ENCODE measurements at places on chromosomes 6 and 20. TPM values are rescaled to one million over a fixed set of nuclear protein-coding genes. Genes with fewer than 3 reads are reported as not detected.
A peak's percentile ranks its signal among the peaks of the same experiment; 100 is the strongest.

- H3K27ac ChIP-seq, result no peak overlapping the region
- no peak for DNase-seq
- no peaks in the 10 kb centered on the region for H3K4me1 ChIP-seq
- no peak overlapping the region for H3K4me3 ChIP-seq
Measured at GRCh38 chr6:162056745-162057144, 670.8 kb downstream of the PRKN start.

DNA sequence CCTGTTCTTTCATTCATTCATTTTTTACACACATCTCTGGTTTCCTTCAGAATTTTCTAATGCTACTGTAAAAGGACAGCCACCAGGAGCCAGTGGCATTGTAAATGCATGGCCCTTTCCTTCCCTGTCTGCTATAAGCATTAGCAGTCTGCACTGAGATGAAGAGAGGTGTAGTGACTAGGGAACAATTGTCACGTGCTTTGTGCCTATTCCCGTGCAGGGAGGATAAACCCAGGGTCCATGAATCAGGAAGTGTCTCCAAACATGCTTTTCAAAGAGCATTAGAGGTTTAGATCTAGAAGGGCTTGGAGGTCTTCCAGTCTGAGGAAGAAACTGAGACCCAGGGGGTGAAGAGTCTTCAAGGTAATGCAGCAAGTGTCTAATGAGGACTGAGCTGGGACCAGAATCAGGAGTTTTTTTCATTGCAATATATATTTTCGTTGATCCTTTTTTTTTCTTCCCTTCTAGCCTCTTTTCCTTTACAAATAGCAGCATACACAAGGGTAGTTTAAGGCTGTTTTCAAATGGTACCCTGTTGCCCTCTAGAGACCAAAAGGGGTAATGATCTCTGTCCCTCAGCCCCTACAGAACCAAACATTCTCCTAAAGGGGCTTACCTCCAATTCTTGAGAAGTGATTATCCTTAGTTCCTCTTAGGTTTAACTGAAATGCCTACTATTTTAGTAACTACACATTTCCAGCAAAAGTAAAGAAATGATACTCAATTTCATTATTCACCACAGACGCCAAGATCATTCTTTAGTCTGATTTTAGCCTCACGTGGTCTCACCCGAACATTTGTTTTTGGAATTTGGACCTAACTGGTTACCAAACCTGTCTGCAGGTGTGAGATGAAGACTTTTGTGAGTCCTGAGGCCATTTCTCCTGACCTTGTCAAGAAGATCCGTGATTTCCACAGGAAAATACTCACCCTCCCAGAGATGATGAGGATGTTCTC is 6.6 kb downstream of the TRIM15 start:
- peak; percentile 63 for DNase-seq
- peaks cover 37% of the 10 kb centered on the region for H3K27me3 ChIP-seq
- H3K36me3 ChIP-seq, result no peaks in the 10 kb centered on the region

DNA sequence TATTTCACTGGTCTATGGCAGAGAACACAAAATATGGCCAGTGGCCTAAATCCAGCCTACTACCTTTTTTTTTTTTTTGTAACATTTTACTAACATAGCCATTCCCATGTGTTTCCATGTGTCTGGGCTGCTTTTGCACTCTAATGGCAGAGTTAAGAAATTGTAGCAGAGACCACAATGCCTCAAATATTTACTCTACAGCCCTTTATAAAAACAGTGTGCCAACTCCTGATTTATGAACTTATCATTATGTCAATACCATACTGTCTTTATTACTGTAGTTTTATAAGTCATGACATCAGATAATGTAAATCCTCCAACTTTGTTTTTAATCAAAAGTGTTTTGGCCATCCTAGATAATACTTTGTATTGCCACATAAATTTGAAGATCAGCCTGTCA is 27.4 kb upstream of the CAP2 start:
- no peak for DNase-seq
- no peaks in the 10 kb centered on the region for H3K27me3 ChIP-seq
- no peaks in the 10 kb centered on the region for H3K4me1 ChIP-seq
- H3K36me3 ChIP-seq, result no peaks in the 10 kb centered on the region
- no peak overlapping the region for H3K4me3 ChIP-seq

- DNase-seq, result no peak
- no peaks in the 10 kb centered on the region for H3K4me1 ChIP-seq
- no peaks in the 10 kb centered on the region for H3K36me3 ChIP-seq
- H3K27ac ChIP-seq, result no peak overlapping the region
Measured at GRCh38 chr6:42236030-42236429, 18.4 kb upstream of the MRPS10 start.

- no peak overlapping the region for H3K27ac ChIP-seq
- H3K27me3 ChIP-seq, result no peaks in the 10 kb centered on the region
Measured at GRCh38 chr6:128763599-128764300, 119.2 kb upstream of the LAMA2 start.

GRCh38 chr20:45646875-45647274 is 15.8 kb upstream of the WFDC9 start:
- H3K27ac ChIP-seq, result no peak overlapping the region
- DNase-seq, result no peak
- no peaks in the 10 kb centered on the region for H3K4me1 ChIP-seq
- no peak overlapping the region for H3K4me3 ChIP-seq
- no peaks in the 10 kb centered on the region for H3K27me3 ChIP-seq

GRCh38 chr20:21125849-21126580 is at the start of gene KIZ:
TSS of gene KIZ (plus strand) at chr20:21126082. CDS start at chr20:21126116, 34 bp downstream.
- H3K27ac ChIP-seq, result peak within 1 kb of the TSS; percentile 63
- H3K4me3 ChIP-seq, result peak within 1 kb of the TSS; percentile 76
- peaks cover 16% of the 10 kb centered on the region for H3K4me1 ChIP-seq
- peak; percentile 97 for DNase-seq

DNA sequence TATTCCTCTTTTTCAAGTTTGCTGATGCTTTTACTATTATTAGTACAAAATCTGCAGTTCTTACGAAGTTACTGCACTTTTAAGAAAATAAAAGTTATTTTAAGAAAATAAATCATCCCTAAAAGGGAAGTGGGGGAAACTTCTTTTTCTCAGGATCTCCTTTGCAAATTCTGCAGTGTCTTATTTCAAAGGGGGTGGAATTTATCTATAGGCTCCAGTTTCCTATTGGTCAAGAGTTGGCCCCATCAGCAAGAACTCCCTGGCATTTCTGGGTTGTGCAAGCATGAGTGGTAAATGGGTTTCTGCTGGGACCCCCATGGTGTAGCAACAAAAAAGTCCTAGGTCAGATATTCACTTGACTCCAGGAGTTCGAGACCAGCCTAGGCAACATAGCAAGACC is 136.3 kb upstream of the PRDM1 start:
- H3K27ac ChIP-seq, result no peak overlapping the region
- H3K4me1 ChIP-seq, result no peaks in the 10 kb centered on the region
- H3K36me3 ChIP-seq, result no peaks in the 10 kb centered on the region

DNA sequence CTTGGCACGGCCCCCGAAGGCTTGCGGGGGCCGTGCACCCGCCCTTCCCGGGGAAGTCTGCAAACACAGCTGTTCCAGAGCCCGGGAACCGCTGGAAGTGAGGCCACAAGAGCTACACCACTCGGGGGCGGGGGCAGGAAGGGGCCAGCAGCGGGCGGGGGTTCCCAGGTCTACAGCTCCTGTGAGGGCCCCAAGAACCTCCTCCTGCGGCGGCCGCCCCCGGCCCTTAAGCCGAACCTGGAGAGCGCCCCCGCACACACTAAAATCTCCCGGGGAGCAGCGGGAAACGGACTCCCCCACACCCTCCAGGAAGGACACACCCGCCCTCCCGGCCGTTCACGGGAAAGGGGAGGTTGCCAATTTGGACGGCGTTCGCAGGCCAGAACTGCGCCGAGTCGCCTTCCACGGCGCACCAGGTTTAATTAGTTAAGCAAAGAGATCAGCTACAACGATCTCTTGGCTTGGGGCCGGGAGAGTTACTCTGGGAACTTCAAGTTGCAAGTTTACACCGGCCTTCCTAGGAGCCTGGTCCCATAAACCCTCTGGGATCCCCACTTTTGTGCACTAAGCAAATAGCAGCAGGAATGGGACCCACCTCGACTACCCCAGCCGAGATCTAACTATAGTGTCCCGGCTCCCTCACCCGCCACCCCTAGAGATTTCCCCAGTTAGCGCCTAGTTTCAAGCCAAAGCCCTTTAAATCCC is 1.7 kb downstream of the JAG1 start:
- H3K36me3 ChIP-seq, result no peaks in the 10 kb centered on the region
- peaks cover 41% of the 10 kb centered on the region for H3K4me1 ChIP-seq
- peak; percentile 17 for DNase-seq
- no peak overlapping the region for H3K27ac ChIP-seq
- H3K27me3 ChIP-seq, result peaks cover 26% of the 10 kb centered on the region

DNA sequence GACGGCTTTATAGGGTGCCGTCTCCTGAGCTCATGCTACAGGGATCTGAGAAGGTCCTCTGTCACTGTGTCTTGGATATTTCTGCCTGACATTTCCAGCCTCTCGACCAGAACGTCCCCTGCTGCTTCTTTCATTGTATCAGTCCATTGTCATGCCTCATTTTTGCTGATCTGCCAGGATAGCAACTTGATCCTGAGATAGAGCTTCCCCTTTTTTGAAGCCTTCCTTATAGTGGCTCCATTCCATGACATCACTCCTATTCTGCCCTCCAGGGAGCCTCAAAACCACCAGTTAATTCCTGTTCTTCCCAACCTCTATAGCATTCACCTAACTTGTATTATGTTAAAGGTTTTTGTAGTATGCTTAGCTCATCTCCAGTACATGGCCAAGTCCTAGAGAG is 431.8 kb upstream of the NOX3 start:
- H3K36me3 ChIP-seq, result no peaks in the 10 kb centered on the region
- no peak for DNase-seq
- no peaks in the 10 kb centered on the region for H3K27me3 ChIP-seq
- H3K4me3 ChIP-seq, result no peak overlapping the region

DNA sequence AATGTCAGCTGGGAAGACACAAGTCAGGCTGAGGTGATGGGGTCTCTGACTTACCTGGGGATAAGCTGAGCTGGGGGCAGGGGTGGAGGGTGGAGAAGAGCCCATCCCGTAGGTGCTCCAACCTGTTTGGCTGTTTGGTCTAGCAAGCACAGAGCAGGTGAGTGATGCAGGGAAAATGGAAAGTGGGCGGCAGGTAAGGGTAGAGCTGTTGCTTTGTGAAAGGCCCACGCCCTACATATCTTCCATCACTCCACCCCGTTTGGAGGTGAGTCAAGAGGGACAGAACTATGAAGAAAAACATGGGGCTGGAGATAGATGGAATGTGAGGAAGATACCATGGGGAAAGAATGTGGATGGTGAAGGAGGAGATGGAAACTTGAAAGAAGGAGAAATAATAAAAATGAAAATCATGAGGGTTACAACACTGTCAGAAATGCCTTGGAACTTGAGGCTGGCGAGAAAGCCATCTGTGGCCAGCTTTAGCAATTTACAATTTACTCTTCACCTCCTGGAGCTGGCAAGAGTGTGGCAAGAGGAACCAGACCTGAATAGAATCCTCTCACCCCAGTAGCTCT is 1.3 kb downstream of the LY6G6C start:
- H3K36me3 ChIP-seq, result no peaks in the 10 kb centered on the region
- H3K27me3 ChIP-seq, result no peaks in the 10 kb centered on the region
- H3K4me3 ChIP-seq, result no peak overlapping the region
- peaks cover 12% of the 10 kb centered on the region for H3K4me1 ChIP-seq

- no peak for DNase-seq
- H3K27ac ChIP-seq, result no peak overlapping the region
- H3K4me1 ChIP-seq, result peaks cover 9% of the 10 kb centered on the region
- H3K36me3 ChIP-seq, result no peaks in the 10 kb centered on the region
- no peak overlapping the region for H3K4me3 ChIP-seq
- H3K27me3 ChIP-seq, result peaks cover 16% of the 10 kb centered on the region
Measured at GRCh38 chr6:90605749-90606340, 19.0 kb upstream of the MAP3K7 start.

- no peaks in the 10 kb centered on the region for H3K36me3 ChIP-seq
- H3K4me1 ChIP-seq, result peaks cover 17% of the 10 kb centered on the region
- no peak overlapping the region for H3K27ac ChIP-seq
- H3K27me3 ChIP-seq, result peaks cover 14% of the 10 kb centered on the region
- no peak for DNase-seq
Measured at GRCh38 chr6:39231521-39232243, 2.4 kb upstream of the KCNK5 start.

DNA sequence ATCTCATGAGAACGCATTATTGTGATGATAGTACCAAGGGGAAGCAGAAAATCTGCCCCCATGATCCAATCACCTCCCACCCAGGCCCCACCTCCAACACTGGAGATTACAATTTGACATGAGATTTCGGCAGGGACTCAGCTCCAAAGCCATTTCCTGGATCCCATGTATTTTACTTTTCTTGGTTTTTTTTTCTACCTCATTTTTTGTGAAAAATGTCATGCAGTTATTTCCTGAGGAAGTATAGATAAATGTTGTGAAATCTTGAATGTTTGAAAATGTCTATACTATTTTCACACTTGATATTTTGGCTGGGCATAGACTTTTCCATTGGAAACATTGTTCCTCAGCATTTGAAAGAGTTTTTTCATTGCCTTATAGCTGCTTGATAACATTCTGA is 9.1 kb upstream of the BRPF3 start:
- no peaks in the 10 kb centered on the region for H3K36me3 ChIP-seq
- no peak overlapping the region for H3K27ac ChIP-seq
- DNase-seq, result no peak
- no peak overlapping the region for H3K4me3 ChIP-seq
- H3K4me1 ChIP-seq, result no peaks in the 10 kb centered on the region

DNA sequence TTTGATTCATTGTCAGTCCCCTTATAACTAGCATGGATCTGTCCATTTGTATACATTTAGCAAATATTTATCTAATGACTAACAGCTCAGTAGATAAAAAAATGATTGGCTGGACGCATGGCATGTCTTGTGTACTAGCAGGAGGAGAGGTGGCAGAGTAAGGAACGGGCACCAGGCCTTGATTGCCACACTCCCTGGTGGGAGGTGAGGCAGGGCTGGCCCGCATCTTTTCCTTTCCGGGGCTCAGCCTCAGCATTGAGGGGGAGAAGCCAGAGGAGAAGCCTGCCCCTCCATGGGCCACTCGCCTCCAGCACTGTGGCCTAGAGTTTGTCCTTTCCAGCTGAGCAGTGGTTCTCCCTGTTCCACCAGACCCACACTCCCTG is 84.9 kb upstream of the TMEM181 start:
- peaks cover 18% of the 10 kb centered on the region for H3K36me3 ChIP-seq
- H3K4me1 ChIP-seq, result peaks cover 23% of the 10 kb centered on the region
- no peak for DNase-seq

- H3K4me1 ChIP-seq, result peaks cover 22% of the 10 kb centered on the region
- no peak overlapping the region for H3K27ac ChIP-seq
- H3K36me3 ChIP-seq, result no peaks in the 10 kb centered on the region
- no peak overlapping the region for H3K4me3 ChIP-seq
- DNase-seq, result no peak
- no peaks in the 10 kb centered on the region for H3K27me3 ChIP-seq
Measured at GRCh38 chr6:157811476-157812173, 11.4 kb upstream of the SNX9 start.

GRCh38 chr20:49475292-49476015 is 7.0 kb downstream of the KCNB1 start:
- DNase-seq, result no peak
- no peaks in the 10 kb centered on the region for H3K4me1 ChIP-seq
- H3K36me3 ChIP-seq, result no peaks in the 10 kb centered on the region
- H3K27me3 ChIP-seq, result peaks cover 8% of the 10 kb centered on the region
- H3K4me3 ChIP-seq, result no peak overlapping the region
- H3K27ac ChIP-seq, result no peak overlapping the region

The CFB gene
- total RNA-seq, result not detected

The MC3R gene
- not detected for total RNA-seq

The NOTCH4 gene
- total RNA-seq, result 10.3 TPM

The SLC26A8 gene
- total RNA-seq, result not detected

The CLPSL1 gene
- not detected for total RNA-seq

The LPA gene
- total RNA-seq, result not detected

All from B cell (primary cell).